Hematopoietic multipotent progenitor cell treated with erythropoietin and hydrocortisone succinate and interleukin-3 and kit ligand, for 8 days (in vitro differentiated cells): ENCODE measurements at places on chromosomes 12 and 14.

DNA sequence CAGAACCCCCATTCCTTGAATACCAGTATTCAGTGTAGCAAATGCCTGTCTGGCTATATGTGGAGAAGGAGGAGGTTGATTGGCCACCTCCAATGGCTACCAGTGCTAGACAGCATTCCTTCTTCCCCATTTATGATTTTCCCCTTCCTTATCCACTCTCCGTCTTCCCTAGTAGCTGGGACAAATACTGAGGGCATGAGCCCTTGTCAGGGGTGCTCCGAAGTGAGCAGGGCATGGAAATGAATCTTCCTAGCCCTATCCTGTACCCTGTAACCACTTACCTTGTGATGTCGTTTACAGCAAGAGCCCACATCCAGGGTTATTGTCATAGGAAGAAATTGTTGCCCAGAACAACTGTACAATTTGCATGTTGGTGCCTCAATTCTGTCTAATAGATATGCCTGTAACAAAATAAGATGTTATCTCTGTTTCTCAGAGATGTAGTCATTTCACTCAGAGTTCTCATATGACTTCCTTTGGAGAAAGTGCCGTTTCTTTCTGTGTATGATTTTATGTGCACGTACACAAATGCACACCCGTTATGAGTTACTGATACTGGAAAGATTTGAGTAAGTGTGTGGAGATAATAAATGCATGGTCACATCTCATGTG is 423.7 kb downstream of the EGLN3 start:
- DNase-seq: no peak

DNA sequence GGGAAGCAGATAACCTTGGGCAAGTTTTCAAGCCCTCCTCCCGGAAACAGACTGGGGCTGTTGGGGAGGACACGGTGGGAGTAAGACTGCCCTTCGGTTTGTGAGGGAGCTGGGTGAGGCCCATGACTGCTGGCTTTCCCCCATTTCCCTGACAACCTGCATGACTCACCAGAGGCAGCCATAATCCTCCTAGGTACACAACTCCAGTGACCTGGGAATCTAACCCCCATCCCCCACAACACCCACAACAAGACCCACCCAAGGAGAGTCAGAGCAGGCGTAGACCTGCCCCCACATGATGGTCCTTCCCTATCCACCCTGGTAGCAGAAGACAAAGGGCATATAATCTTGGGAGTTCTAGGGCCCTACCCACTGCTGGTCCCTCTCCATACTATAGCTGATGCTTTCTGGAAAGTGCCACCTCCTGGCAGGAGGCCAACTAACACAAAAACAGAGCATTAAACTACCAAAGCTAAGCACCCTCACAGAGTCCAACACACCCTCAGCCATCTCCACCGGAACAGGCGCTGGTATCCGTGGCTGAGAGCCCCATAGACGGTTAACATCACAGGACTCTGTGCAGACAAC is 14.8 kb downstream of the DDX24 start:
- no peak for DNase-seq

DNA sequence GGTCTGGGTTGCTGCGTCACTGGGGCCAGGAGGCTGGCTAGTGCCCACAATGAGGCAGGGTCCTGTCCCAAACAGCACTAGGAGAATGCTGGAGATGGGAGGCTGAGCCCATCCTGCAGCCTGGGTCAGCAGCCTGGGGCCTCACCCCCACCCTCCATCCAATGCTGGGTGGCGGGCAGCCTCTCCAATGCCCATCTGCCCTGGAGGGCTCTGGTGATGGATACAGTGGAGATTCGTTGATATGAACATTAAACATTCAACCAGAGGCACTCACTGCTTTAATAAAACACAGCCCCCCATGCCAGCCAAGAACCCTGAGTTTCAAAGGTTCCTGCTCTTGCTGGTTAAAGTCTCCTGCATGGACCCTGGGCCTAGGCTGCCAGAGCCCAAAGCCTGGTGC is 19.5 kb upstream of the HHIPL1 start:
- DNase-seq: no peak

GRCh38 chr12:34288963-34289345 is 266.7 kb downstream of the ALG10 start:
- no peak for DNase-seq

DNA sequence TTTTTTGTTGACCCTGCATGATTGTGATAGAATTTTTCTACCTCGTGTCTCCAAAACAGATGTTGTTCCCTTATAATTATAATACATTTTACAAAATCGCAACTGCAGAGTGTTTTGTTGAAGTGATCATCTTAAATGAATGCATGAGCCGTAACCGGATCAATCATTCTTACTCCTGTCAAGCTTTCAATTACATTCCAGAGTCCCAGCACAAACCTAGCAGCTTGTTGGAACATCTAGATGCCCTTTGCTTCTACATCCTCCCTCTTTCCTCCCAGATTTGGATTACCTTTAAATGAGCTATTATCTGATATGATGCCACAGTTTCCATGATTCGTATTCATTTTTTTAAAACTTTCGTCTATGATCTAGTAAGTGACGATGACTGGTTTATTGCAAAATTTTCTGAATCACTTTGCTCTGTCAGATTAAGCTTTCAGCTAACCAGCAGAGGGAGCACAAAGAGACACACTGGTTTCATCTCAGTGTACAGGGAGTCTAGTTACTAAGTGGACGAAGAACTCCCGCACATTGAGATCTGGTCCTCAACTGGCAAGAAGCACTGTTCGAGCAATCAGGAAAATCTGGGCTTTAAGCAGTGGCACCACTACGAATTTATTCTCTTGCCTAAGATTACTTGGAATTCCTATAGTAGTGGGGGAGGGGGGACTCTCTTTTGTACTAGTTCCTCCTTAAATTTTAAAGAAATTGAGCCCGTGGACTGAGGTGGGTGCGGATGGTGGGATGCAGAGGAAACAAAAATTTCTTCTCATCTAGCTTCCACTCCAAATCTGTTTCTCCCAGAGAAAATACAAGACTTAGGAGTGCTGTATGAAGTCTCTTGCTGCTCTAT is 40.9 kb downstream of the TSHR start:
- DNase-seq: peak; percentile 81

- DNase-seq: no peak
Observed at GRCh38 chr14:79475887-79476532, 735.3 kb downstream of the DIO2 start.

- DNase-seq: no peak
Observed at GRCh38 chr14:23040100-23040499, 1.9 kb upstream of the PSMB11 start.

GRCh38 chr12:4908684-4909409 is 858 bp upstream of the KCNA1 start:
- no peak for DNase-seq

DNA sequence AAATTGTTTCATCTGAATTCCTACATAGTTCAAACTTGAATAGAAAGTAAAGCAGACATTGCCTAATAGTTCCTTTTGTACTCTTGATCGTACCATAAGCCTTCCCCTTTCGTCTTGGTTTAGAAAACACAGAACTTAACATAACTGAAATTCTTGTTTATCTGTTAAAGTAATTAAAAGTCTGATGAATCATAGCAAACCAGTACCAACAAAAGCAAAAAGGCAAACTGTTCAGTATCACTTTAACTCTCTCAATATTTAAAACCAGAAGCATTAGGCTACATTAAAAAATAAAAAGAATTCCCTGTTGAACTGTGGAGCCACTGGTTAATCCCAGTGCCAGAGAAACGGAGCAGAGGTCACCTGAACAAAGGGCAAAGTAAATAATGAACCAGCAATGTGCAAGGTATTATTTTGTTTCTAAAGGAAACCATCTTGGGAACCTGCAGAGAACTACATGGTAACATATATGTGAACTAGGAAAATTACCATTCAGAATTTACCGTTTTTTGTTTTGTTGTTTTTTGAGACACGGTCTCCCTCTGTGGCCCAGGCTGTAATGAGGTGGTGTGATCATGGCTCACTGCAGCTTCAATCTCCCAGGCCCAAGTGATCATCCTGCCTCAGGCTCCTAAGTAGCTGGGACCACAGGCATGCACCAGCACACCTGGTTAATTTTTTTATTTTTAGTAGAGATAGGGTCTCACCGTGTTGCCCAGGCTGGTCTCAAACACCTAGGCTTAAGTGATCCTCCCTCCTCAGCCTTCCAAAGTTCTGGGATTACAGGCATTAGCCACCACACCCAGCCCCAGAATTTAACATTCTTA is 17.1 kb upstream of the HIGD1C start:
- DNase-seq: no peak

GRCh38 chr14:70121521-70121920 is 67.2 kb downstream of the SLC8A3 start:
- DNase-seq: no peak

- peak; percentile 87 for DNase-seq
Observed at GRCh38 chr12:47205532-47206449, 126.0 kb upstream of the AMIGO2 start.

DNA sequence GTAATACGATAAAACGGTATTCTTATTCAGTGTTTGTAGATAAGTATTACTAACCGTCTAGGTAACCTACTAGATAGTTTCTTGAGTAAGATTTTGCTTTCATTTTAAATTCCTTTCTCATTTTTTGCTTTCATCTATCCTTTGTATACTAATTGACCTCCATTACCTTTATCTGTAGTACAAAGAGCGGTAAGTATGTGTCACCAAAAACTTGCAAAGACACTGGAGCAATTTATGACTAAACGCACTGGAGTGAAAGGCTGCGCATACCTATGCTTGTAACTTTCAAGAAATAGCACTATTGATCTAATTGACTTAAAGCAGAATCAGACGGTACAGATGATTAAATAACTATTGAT is 1.7 kb downstream of the ARHGAP5 start:
- peak; percentile 32 for DNase-seq

DNA sequence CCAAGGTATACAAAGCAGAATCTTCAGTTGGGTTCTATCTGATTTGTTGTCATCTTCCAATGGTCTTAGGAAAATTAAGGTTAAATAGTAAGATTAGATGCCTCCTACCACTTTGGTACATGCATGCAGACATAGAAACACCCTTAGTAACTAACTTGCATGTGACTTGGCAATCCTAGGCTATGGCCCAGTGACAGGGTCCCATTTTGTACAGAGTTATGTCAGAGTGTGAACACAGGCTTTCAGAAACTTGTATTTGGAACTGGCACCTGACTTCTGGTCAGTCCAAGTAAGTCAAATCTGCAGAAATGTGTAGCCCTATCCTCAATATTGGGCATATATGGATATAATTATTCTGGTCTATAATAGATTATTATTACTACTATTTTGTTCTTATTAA is 53.1 kb downstream of the DAD1 start:
- DNase-seq: no peak

DNA sequence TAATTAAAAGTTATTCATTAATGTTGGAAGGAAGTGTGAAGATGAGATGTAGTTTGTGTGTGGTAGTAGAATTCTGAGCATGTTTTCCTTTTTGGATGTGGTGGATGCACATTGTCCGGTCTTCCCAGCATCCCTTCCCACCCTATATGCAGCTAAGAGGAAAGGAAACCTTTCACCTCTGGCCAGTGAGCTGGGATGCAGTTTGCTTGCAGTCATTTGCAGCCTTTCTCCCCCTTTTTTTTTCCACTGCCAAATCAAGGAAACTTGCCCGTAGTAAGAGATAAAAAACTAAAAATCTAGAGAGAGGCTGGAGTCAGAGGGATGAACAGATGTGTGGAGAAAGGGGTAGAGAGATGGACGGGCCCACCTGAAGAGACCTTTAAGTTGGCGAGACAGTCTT is 72.5 kb upstream of the SLC38A2 start:
- no peak for DNase-seq

DNA sequence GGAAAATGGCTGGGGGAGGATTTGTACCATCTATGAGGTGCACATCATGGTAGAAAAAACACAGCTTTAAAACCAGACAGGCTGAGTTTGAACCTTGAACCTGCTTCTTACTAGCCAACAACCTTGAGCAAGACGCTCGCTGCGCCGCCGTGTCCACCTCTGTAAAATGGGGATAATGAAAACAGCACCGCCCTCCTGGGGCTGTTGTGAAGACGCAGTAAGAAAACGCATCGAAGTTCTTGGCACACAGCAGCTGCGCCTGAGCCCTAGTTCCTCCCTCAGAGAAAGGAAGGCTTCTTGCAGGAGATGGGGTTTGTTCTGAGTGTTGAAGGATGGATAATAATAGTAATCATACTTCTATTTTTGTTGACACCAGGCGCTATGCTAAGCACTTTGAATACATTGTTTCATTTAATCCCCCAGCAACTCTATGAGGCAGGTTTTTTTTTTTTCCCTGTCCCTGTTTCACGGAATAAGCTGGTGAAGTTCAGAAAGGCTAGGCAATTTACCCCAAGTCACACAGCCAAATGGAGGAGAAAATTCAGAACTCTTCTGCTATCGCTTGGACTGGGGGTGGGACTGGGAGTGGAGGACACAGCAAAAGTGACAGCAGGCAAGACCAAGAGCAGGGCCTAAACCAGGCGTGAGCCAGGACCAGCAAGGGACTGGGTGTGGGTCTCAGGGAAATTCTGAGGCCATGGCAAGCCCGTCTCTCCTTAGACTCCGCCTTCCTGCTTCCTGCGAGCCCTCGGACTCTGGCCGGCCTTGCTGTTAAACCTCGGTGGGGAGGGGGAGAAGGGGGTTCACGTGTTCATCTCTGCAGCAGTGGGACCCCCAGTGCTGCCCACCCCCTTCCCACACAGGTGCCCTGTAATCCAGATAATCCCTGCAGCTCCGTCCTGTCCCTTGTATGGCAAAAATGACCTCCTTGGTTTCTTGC is 97.5 kb downstream of the LRRC74A start:
- DNase-seq: no peak

DNA sequence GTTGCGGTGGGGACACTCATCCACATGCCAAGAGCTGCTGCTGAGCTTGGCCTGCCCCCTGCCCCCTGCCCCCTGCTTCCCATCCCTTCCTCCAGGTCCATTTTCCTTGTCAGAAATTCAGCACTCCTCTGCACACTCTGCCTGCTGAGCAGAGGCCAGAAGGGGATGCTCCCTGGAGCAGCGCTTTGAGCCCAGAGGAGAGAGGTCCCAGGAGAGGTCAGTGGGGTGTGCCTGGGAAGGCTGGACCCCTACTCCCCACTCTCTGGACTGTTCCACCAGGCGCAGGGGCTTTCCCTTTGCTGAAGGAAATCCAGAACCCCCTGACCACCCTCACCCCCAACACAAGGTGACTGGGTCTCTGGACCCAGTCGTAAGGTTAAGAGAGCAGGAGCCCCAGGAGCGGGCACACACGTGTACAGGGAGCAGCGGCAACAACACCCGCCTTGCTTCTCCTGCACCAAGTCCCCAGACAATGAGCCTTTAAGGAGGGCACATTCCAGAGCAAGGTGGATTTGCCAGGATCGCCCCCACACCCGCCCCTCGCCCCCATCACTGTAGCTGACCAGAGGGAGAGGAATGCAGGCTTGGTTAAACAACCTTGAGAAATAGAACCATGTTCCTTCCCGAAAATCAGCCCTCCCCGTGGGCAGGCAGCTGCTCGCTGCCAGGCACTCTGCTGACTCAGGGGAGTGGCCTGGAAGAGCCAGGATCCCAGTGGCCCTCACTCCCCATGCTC is 30.7 kb downstream of the ISCA2 start:
- no peak for DNase-seq
